Activated T-helper 1 cell treated with anti-CD3 and anti-CD28 coated beads, Interleukin-12 subunit alpha, Interleukin-12 subunit beta, Interleukin-2, Interleukin-4 antibody, amounts not matched to agents 30 ng/mL and 10 ng/mL and 1 ng/mL, durations not matched to agents 14 hours and 24 hours and 36 hours (primary cell): ENCODE measurements at places on chromosomes 16 and 17. TPM values are rescaled to one million over a fixed set of nuclear protein-coding genes. Genes with fewer than 3 reads are reported as not detected.
A peak's percentile ranks its signal among the peaks of the same experiment; 100 is the strongest.

DNA sequence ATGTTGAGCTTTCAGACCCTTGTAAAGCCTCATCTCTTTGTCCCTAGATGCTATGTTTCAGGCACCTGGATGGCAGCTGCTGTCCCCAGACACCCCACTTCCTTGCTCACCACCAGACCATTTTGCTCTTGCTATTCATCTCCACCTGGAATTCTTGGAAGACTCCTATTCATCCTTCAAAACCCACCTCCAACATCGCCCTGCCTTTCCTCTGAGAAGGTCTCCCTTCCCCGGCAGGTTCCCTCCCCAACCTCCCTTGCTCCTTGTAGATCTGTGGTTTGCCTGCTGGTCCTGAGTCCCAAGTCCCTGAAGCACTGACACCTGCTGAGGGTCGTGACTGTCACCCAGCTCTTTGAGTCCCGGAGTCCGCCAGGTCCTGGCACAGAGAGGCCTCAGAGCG, 9.9 kb downstream of the ZNF469 start:
- H3K4me1 ChIP-seq = no peaks in the 10 kb centered on the region
- H3K27me3 ChIP-seq = no peaks in the 10 kb centered on the region
- H3K4me3 ChIP-seq = no peak overlapping the region
- H3K27ac ChIP-seq = no peak overlapping the region

GRCh38 chr17:57459286-57459915, 203.1 kb downstream of the MSI2 start:
- no peak for DNase-seq
- no peak overlapping the region for H3K4me3 ChIP-seq
- peak overlapping the region; percentile 90 for H3K27ac ChIP-seq
- H3K27me3 ChIP-seq = no peaks in the 10 kb centered on the region

GRCh38 chr17:19513897-19514488, 19.7 kb upstream of the SLC47A1 start:
- H3K4me3 ChIP-seq = no peak overlapping the region
- H3K27me3 ChIP-seq = peaks cover 7% of the 10 kb centered on the region

DNA sequence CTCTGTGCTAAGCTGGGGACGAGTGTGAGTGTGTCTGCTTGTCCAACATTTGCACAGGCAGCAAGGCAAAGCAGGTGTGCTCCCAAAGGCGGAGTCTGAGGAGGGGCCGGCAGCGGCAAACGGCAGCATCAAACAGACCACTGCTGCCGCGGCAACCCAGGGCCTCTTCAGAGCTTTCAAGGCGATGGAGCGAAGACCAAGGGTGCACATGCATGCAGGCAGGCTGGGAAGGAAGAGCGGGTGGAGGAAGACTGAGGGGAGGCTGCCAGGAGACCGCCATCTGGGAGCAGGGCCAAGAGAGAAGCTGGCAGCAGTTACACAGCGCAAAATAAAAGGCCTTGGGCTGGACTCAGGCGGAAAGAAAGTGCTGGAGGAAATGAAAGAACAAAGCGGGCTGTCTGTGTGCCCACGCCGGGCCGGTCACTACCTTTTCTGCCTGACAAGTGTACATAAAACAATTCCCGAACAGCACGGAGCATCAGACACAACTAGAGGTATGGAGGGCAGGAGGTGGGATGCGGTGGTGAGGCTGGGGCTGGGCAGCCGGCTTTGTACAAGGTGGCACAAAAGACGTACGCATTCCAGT, 8.5 kb downstream of the TIMM22 start:
- peaks cover 3% of the 10 kb centered on the region for H3K4me1 ChIP-seq
- no peak overlapping the region for H3K27ac ChIP-seq
- H3K4me3 ChIP-seq = no peak overlapping the region
- no peaks in the 10 kb centered on the region for H3K27me3 ChIP-seq

DNA sequence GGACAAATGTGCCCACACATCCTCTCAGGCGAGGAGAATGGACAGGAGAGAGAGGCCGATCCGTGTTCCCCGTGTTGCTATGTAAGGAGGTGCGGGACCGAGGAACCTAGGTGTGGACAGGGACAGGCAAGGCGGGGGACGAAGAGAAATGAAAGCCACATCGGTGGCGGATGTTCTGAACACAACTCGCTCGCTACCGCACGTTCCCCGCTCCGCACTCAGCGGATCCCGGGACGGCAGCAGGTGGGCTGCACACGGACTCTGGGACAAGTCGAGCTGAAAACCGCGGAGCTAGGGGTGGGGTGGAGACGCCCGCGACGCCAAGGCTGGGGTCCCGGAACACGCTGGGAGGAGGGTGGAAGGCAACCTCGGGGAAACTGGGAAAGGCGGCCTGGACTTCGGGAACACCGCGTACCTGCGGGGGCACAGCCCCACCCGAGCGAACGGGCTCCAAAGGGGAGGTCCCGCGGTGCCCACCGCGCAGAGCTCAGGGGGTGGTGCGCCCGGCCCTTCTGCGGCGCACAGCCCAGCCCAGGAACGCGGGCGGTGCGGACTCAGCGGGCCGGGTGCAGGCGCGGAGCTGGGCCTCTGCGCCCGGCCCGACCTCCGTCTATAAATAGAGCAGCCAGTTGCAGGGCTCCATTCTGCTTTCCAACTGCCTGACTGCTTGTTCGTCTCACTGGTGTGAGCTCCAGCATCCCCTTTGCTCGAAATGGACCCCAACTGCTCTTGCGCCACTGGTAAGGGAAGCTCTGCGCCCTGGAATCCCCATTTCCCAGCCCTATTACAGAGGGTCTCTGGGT, at the start of gene MT1E:
MT1E (plus strand) TSS at position 642 of the 803 bp plus-strand sequence; CDS start at position 713, 71 bp downstream.
- peak; percentile 71 for DNase-seq
- H3K27ac ChIP-seq = peak within 1 kb of the TSS; percentile 93
- H3K4me1 ChIP-seq = peaks cover 23% of the 10 kb centered on the region
- H3K4me3 ChIP-seq = peak within 1 kb of the TSS; percentile 92
- peaks cover 6% of the 10 kb centered on the region for H3K27me3 ChIP-seq
- no peaks in the 10 kb centered on the region for H3K36me3 ChIP-seq

GRCh38 chr16:4376126-4376892, 4.7 kb downstream of the VASN start:
- no peak overlapping the region for H3K27ac ChIP-seq
- no peaks in the 10 kb centered on the region for H3K4me1 ChIP-seq
- no peaks in the 10 kb centered on the region for H3K27me3 ChIP-seq

- peaks cover 24% of the 10 kb centered on the region for H3K36me3 ChIP-seq
- peak overlapping the region; percentile 94 for H3K4me3 ChIP-seq
- DNase-seq = no peak
- H3K27me3 ChIP-seq = no peaks in the 10 kb centered on the region
- peaks cover 48% of the 10 kb centered on the region for H3K4me1 ChIP-seq
- peak overlapping the region; percentile 90 for H3K27ac ChIP-seq
These were observed 933 bp upstream of the ATXN7L3 start for GRCh38 chr17:44200478-44201155.

DNA sequence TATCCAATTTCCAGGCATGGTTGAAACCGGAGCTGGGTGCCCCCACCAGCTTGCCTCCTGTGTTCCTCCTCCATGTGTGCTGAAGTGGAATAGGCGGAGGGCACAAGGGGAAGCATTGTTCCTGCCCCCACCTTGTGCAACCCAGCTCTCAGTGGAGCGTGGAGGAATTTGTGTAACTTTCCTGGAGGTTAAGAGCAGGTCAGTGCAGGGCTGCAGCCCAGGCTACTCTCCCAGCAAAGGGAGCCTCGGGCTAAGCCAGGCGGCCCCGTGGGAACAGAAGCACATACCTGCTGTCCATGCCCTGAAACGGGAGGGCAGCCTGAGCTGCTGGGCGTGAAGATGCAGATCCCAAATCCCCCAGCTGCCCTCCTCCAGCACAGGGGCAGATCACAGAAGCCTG, 158.8 kb upstream of the LHX1 start:
- no peaks in the 10 kb centered on the region for H3K4me1 ChIP-seq
- H3K4me3 ChIP-seq = no peak overlapping the region
- DNase-seq = no peak
- no peak overlapping the region for H3K27ac ChIP-seq

DNA sequence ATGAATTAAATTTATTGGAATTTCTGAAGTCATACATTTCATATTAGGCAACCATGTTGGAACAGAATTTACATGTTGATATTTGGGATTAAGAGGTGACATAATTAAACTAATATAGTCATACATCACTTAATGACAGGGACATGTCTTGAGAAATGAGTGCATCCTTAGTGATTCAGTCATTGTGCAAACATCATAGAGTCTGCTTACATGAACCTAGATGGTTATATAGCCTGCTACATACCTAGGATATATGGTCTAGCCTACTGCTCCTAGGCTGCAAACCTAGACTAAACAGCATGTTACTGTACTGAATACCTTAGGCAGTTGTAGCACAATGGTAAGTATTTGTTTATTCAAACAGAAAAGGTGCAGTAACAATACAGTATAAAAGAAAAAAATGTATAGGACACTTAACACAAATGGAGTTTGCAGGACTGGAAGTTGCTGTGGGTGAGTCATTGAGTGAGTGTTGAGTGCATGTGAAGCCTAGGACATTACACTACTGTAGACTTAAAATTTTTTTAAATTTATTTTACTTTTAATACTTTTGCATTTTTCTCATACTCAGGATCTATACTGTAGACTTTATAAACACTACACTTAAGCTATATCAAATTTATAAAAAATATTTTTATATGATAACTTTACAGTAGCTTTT, 85.6 kb downstream of the OMG start:
- H3K27me3 ChIP-seq = no peaks in the 10 kb centered on the region
- no peak for DNase-seq
- peaks cover 1% of the 10 kb centered on the region for H3K36me3 ChIP-seq
- no peaks in the 10 kb centered on the region for H3K4me1 ChIP-seq
- no peak overlapping the region for H3K27ac ChIP-seq

- H3K36me3 ChIP-seq = no peaks in the 10 kb centered on the region
- no peaks in the 10 kb centered on the region for H3K4me1 ChIP-seq
- no peak overlapping the region for H3K4me3 ChIP-seq
- no peaks in the 10 kb centered on the region for H3K27me3 ChIP-seq
- DNase-seq = no peak
These were observed 664.6 kb upstream of the CA10 start for GRCh38 chr17:52823155-52823554.

GRCh38 chr17:67127925-67128324, 83.6 kb downstream of the CACNG1 start:
- H3K4me3 ChIP-seq = no peak overlapping the region
- no peak overlapping the region for H3K27ac ChIP-seq
- DNase-seq = no peak
- H3K4me1 ChIP-seq = no peaks in the 10 kb centered on the region
- H3K27me3 ChIP-seq = no peaks in the 10 kb centered on the region
- peaks cover 13% of the 10 kb centered on the region for H3K36me3 ChIP-seq

- peaks cover 39% of the 10 kb centered on the region for H3K36me3 ChIP-seq
- H3K4me1 ChIP-seq = no peaks in the 10 kb centered on the region
- no peak overlapping the region for H3K27ac ChIP-seq
- no peak for DNase-seq
These were observed 49.5 kb downstream of the FOXK2 start for GRCh38 chr17:82568997-82569393.

DNA sequence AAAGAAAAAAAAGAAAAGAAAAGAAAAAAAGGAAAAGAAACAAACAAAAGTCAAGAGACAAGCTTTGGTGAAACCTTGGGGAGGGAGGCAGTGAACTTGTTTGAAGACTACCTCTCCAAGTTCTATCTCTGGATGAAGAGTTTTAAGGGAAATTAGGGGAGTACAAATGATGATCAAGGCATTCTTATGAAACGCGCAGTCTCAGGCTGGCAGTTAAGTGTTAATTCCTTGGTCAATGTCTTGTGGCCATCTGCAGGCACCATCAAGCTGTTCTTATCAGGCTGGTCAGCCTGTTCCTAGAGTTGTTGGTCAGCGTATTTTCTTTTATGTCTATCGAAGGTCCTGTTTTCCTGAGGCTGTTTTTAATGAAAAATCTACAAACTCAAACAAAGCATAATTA, 8.2 kb upstream of the DRG2 start:
- H3K4me1 ChIP-seq = no peaks in the 10 kb centered on the region
- no peaks in the 10 kb centered on the region for H3K36me3 ChIP-seq
- no peak for DNase-seq
- no peak overlapping the region for H3K4me3 ChIP-seq
- peaks cover 8% of the 10 kb centered on the region for H3K27me3 ChIP-seq

- H3K27me3 ChIP-seq = peaks cover 40% of the 10 kb centered on the region
- H3K27ac ChIP-seq = no peak within 1 kb of the TSS
- no peak within 1 kb of the TSS for H3K4me3 ChIP-seq
- peaks cover 19% of the 10 kb centered on the region for H3K4me1 ChIP-seq
- DNase-seq = no peak
- H3K36me3 ChIP-seq = no peaks in the 10 kb centered on the region
These were observed at the start of gene CCL2 for GRCh38 chr17:34254651-34255380. Gene CCL2, plus strand, starts transcription at chr17:34255285. Its CDS starts 65 bp downstream, at chr17:34255350.

DNA sequence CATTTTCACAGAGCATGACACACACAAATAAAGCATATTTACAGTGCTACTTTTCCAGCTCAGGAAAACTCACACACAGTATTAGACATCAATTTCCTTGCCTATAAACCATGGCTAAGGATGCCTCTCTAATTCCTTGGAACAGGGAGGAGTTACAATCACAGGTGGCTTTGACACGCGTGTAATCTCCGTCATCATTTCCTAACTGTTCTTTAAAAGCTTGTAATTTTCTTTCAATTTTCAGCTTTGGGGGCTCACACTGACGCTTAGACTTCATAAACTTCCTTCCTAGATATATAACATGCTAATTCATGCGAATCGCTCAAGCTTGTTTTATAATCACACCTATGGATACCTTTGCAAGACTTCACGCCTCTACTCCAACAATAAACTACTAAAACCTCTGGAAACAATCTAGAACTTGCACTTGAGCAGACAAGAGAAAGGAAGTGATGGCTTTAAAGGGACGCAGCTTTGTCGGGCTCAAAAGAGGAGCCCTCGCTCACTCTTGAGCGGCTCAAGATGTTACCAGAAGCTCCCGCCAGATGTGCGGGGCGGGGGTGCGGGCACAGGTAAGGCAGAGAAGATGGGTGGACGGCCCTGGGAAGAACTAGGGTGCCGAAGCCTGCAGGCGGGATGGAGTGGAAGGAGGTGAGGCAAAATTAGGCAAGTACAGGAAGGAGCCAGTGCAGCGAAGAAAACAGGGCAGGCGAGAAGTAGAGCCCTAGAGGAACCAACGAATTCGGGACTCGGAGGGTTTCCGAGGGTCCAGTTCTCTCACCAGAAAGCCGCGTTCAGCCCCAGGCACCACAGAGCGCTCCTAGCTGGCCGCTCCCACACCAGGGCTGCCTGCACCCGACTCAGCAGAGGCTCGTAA, 631 bp downstream of the RETREG3 start:
- H3K27ac ChIP-seq = peak overlapping the region; percentile 94
- H3K36me3 ChIP-seq = peaks cover 17% of the 10 kb centered on the region
- no peak for DNase-seq

GRCh38 chr16:23134274-23134673, 15.0 kb downstream of the USP31 start:
- H3K36me3 ChIP-seq = peaks cover 4% of the 10 kb centered on the region
- peaks cover 2% of the 10 kb centered on the region for H3K27me3 ChIP-seq
- H3K27ac ChIP-seq = no peak overlapping the region
- H3K4me1 ChIP-seq = peaks cover 19% of the 10 kb centered on the region
- H3K4me3 ChIP-seq = no peak overlapping the region

CIAO2B gene
- 162 and 164 TPM in 2 replicates for total RNA-seq

CLEC19A gene
- total RNA-seq = not detected in 2 replicates

FAM20A gene
- not detected in 2 replicates for total RNA-seq

ABCA6 gene
- not detected in 2 replicates for total RNA-seq

CMTM2 gene
- total RNA-seq = 0.80 and 1.2 TPM in 2 replicates

CALB2 gene
- not detected in 2 replicates for total RNA-seq

CORO1A gene
- 816 and 819 TPM in 2 replicates for total RNA-seq

NOTUM gene
- 1.5 and 2.4 TPM in 2 replicates for total RNA-seq

SHISA9 gene
- total RNA-seq = 0.18 TPM in 1 of 2 replicates, not detected in the other
